ENCODE measurements at places on chromosomes 7 and 10. TPM values are rescaled to one million over a fixed set of nuclear protein-coding genes. Genes with fewer than 3 reads are reported as not detected.

Gene ZNF365
- under 0.01 TPM for total RNA-seq

Gene SPDYE5
- not detected for total RNA-seq

Gene ZNF485
- total RNA-seq, result 3.7 TPM

Gene CPN1
- total RNA-seq, result not detected

Gene TDRD1
- 0.52 TPM for total RNA-seq

Gene CALML3
- total RNA-seq, result not detected

Gene MNX1
- total RNA-seq, result not detected

Gene LRRC17
- 28.2 TPM for total RNA-seq

Gene CYP3A4
- total RNA-seq, result not detected

Gene SPAG6
- 2.6 TPM for total RNA-seq

Gene FANK1
- total RNA-seq, result not detected

Gene TFR2
- 1.0 TPM for total RNA-seq

Gene LSM5
- 18.3 TPM for total RNA-seq

Gene HMX2
- not detected for total RNA-seq

Gene ZMYND11
- total RNA-seq, result 35.0 TPM

Gene ANKRD61
- total RNA-seq, result not detected

Gene TMEM225B
- total RNA-seq, result 0.52 TPM

Gene TRIP6
- total RNA-seq, result 25.6 TPM

Gene TUBAL3
- total RNA-seq, result not detected

Gene TEX47
- total RNA-seq, result not detected

Gene ACSM6
- total RNA-seq, result not detected

Gene TMED4
- total RNA-seq, result 107 TPM

Gene SRI
- 43.3 TPM for total RNA-seq

Gene NPC1L1
- not detected for total RNA-seq

Gene CLCN1
- 4.7 TPM for total RNA-seq

Gene ADARB2
- total RNA-seq, result under 0.01 TPM

Data from skeletal muscle tissue (tissue), 5 donors.